ENCODE measurements at places on chromosomes 6 and 20.

DNA sequence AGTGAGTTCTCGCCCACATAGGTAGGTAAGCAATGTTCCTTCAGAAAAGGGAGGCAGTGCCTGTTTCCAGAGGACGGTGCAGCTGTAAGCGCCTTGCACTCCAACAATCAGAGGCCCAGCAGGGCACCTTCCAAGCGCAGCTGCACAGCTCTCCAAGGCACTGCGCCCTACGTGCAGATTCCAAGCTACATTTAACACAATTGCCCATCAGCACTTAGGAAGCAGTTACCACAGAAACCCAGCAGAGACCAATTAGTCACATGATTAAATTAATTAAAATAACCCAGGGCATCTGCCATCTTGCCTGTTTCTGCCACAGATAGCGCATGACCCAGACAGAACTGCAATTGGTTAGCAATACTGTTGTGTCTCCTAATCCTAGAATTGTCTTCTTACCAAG, 65.5 kb downstream of the SOBP start:
- DNase-seq: no peak

- no peak for DNase-seq
Observed at GRCh38 chr6:139520321-139520768, 145.9 kb upstream of the CITED2 start.

GRCh38 chr6:18388942-18389341, 1.8 kb downstream of the RNF144B start:
- DNase-seq: no peak

DNA sequence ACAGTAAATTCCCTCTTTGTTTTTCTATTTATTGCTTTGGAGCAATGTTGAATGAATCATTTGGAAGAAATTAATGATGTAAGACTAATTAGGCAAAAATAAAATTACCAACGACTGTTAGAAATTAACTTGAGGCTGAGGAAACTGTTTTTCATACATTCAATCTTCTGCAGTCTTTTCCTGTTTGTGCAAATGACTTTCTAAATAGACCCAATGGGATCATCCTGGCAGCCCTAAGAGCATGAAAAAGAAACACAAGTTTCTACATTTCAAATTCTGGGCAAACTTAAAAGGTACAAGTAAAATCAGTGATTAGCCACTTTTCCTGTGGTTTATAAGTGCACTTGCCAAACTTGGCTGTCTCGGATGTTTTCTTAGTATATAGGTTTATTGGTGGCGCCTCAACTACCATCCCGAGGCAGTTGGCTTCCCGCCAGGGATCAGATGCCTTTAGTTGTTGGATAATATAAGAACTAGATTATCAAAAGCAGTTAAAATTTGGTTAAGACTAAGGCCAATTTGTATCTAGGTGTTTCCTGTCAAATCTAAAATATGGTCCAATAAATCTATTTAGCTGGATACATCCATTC, 181.2 kb downstream of the ISM1 start:
- no peak for DNase-seq

GRCh38 chr6:34027445-34027936, 118.4 kb downstream of the GRM4 start:
- DNase-seq: no peak

- no peak for DNase-seq
Observed at GRCh38 chr20:14470231-14470899, 133.0 kb upstream of the FLRT3 start.

DNA sequence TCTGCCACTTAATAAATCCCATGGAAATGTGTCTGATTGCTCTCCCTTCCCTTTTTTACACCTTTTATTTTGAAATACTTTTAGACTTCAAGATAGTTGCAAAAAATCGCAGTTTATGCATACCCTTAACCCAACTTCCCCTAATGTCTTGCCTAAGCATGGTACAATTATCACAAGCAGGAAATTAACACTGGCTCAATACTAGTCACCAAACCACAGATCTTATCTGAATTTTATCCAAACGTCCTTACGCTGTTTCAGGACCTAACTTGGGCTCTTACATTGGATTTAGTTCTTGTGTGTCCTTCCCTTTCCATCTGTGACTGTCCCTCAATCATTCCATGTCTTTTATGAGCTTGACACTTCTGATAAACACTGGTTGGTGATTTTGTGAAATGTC, 146.3 kb downstream of the ZNF217 start:
- DNase-seq: no peak

DNA sequence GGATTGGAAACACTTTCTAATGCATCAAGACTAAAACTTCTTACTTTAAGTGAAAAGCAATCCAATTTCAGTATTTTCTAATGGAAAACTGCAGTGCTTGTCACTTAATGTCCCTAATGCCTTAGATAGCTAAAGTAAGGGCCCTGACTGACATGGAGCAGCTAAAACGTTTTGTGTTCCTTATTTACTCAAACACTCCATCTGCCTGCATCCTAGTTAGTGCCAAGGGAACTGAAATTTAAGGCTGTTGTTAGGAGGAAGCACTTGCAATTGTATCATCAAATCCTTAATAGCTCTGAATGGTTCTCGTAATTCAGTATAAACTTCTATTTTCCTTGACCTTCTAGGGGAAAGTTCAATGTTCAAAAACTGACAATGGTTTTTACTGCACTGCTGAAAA, 127.4 kb downstream of the GJA10 start:
- DNase-seq: peak; percentile 8

GRCh38 chr6:130306377-130306776, 59.4 kb upstream of the TMEM200A start:
- DNase-seq: no peak

- no peak for DNase-seq
Observed at GRCh38 chr6:119337762-119338161, 11.8 kb downstream of the MAN1A1 start.

DNA sequence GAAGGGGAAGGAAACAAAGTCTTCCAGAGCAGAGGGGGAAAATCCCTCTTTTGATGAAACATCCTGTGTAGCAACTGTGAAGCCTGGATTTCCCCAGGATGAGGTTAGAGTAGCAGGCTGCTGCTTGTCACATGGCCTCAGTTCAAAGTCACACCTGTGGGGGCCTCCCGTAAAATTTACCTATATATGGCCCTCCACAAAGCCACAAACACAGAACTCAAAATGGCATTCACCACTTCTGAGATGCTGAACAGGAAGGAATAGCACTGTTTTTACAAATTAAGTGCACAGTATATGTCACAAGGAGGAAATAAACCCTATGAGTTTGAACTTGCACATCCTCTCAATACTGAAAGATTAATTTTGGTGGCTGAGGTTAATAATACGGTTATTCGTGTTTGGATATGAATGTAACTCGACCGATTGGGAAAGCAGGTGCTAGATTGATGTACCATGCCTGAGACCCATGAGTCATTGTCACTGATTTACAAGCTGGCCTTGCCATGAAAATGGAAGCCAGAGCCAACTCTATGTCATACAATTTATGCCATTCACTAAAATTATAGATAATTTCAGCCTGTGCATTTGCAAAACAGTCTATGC, 70.6 kb downstream of the SGK1 start:
- no peak for DNase-seq

DNA sequence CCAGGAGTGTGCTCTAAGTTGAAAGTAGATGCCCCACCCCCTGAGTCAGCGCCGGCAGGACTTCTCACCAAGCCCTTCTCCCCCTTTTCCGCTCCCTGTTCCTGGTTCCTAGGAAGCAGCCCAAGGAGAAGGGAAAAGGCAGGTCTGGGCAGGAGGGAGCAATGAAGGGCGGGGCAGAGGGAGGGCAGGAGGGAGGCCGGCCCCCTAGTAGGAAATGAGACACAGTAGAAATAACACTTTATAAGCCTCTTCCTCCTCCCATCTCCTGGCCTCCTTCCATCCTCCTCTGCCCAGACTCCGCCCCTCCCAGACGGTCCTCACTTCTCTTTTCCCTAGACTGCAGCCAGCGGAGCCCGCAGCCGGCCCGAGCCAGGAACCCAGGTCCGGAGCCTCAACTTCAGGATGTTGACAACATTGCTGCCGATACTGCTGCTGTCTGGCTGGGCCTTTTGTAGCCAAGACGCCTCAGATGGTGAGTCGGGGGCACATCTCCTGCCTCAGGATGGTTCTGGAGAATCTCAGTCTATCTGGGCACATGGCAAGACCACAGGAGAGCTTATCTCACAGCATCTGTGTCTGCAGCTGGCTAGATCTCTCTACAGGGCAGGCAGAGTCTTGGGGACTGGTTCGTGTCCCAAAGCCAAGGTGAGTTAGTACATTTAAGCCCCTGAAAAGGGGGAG, at the start of gene PROCR:
PROCR (plus strand) TSS at position 320 of the 681 bp plus-strand sequence; CDS start at position 403, 83 bp downstream.
- peak; percentile 26 for DNase-seq

DNA sequence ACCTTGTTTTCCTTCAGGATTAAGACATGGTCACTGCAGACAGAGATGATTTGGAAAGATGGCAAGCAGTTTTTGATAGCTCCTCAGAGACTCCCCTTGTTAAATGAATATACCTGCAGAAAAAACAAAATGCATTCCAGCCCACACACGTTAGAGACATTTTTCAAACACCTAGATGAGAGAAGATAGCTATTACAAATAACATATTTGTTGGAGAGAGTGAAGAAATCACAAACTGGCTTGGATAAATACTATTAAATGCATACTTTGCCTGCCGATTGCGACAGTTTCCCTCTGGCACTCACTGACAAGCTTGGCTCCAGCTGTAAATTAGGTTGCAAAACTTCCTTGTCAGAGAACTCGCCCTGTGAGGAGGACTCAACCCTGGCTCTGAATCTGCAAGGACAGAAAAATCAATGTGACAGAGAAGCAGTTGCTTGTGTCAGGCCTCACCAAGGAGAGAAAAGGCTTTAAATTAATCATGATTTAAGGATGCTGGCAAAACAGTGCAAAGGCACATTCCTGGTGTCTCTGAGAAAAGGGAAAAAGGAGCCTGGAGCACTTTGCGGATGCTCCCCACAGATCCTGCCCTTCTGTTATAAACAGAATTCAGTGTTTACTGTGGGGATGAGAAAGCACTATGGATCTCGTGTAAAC, 423.7 kb upstream of the MARCKS start:
- no peak for DNase-seq

- no peak for DNase-seq
Observed at GRCh38 chr20:5222919-5223634, 93.7 kb downstream of the PROKR2 start.

DNA sequence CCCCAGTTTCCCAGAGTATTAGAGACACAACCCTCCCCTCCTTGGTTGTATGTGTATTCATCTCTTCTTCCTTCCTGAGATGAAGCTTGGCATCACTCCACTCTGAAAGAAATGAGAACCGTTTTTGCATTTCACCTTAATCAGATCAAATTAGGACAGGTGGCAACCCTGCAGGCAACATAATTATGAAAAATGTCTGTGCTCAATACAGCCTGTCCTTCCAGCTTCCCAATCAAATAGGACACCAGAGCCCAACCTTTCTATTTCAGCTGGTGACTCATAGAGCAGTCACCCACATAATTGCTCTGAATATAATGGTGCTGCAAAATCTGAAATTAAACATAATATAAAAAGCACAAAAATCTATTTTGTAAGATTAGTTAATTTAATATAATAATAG, 310.2 kb upstream of the AGPAT4 start:
- DNase-seq: no peak

- no peak for DNase-seq
Observed at GRCh38 chr6:70150521-70150920, 152.4 kb downstream of the COL9A1 start.

DNA sequence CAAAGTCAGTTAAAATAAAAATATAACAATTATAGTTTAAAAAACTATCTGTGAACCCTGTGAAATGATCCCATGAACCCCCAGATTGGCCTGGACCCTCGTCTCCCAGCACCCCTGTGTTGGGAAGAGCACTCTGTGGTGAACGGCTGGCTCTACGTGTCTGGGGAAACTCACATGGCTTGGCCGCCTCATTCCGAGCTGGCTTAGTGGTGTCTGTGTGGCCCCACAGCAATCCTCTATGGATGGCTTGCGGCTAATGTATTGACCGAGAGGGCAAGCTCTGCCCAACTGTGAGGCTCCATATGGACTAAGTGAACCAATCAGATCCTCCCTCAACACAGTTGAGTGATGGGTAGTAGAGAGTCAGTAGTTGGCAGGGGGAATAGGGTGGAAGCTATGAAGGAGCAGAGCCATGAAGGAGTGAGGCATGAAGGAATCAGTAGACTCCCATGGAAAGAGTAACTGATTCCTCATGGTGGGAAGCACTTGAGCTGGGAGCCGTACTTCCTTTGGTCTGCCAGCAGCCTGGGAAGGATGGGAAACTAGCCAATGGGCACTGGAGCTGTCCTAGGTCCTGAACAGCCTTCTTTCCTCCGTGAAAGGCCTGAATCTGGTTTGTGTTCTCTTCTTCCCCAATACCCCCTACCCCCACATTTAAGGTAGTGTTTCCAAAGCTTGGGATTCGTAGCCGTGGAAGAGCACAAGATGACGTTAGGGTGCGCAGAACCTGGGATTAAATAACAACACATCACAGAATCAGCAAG, 21.6 kb upstream of the ZNF831 start:
- DNase-seq: no peak

DNA sequence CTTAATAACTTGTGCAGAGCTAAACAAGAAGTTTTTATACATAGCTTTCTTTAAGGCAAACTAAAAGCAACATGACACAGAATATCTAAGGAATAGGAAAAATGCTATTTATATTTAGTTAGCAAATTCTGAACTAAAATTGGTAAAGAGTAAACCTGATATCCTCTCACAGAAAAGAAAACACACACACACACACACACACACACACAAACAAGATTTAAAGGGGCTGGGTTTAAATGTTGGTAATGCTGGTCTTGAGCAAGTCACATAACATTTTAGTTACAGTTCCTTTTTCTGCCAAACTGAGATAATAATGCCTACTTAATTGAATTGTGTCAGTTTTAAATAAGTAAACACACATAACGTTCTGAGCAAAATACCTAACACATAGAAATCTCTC, 1.6 kb downstream of the TRDN start:
- no peak for DNase-seq

DNA sequence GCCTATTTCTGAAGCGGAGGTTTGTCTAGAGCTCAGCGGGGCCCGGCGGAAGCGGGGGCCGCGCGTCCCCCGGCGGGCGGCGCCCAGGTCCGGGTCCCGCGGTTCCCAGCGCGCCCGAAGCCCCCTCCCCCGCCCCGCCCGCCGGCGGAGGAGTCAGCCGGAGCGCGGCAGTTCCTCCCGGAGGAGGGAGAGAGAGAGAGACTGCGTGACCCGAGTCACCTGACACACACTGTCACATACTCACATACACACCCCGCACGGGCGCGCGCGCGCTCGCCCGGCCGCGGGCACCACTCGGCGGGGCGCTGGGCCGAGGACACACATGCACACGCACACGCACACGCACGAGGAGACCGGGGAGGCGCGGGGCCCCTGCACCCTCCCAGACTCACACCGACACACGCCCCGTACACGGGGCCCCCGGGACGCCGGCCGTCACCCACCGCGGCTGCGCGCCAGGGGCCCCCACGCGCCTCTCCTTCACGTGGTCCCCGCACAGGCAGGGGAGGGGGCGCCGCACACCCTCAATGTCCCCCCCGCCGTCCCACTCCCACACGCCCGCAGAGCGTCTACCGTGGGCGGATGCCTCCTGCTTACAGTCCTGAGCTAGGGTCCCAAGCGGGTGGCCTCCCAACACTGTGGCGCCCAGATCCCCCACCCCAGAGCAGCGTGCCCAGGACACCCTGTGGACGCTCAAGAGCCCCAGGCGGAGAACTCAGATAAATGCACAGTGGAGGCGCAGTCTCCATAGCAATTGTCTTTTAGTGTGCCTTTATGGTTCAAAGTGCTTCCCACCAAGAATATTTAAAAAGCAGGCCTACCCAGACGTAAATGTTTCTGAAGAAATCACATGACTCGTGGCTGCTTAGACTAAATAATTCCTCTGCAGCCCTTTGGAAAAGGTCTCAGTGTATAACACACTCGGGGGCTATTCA, at the start of gene RRAGD:
RRAGD (minus strand) TSS at position 203 of the 935 bp plus-strand sequence. CDS start 280 bp downstream, outside the sequence.
- DNase-seq: peak; percentile 28

GRCh38 chr6:31767096-31767645, 4.7 kb downstream of the SAPCD1 start:
- no peak for DNase-seq

All from DMS79 (cell line).